ENCODE measurements at places on chromosomes 7 and 10.

DNA sequence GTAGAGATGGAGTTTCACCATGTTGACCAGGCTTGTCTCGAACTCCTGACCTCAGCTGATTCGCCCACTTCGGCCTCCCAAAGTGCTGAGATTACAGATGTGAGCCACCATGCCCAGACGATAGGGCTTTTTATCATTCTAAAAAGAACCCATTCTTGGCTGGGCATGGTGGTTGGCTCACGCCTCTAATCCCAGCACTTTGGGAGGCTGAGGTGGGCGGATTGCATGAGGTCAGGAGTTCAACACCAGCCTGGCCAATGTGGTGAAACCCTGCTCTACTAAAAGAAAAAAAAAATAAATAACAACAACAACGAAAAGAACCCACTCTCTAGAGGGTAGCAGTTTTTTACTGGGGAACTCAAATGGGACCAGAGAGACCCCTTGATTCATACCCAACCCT, 112.7 kb downstream of the PLXDC2 start:
- no peak for DNase-seq

GRCh38 chr10:119725517-119725827, 378 bp upstream of the INPP5F start:
- DNase-seq: no peak

GRCh38 chr10:77428691-77429395, 208.8 kb downstream of the KCNMA1 start:
- DNase-seq: no peak

- DNase-seq: no peak
Observed at GRCh38 chr10:99920901-99921300, 88.8 kb downstream of the DNMBP start.

DNA sequence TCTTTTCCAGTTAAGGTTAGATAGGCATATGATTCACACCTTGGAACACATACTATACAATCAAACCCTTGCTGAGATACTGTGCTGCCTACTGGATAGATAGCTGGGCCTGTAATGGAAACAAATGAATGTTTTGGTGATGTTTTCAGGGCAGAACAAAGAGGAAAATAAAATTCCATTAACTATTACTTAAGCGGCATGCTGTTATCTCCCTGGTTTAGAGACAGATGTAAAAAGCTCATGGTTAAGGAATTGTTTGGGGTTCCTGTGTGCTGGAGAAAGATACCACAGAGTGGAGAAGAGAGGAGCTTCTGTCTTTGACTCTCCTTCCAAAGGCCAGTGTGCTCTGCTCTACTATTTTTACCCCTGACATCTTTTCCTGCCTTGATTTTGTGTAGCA, 341.1 kb downstream of the PLXDC2 start:
- no peak for DNase-seq

DNA sequence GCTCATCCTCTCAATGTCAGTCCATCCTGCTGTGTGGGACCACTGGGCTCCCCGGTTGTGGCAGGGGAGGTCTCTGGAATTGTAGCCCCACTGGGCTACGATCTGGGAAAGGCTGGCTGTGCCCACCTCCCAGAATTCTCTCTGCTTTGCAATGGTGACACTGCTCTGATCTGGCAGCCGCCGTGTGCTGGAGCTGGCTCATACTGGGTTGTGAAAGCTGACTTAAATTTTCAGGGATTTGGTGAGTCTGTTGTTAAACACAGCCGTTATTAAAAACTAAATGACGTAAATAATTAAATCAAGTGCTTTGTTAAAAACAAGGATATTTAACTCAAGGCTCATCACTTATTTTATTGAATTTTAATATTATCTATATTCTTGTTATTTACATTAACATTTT, 160.0 kb downstream of the TAX1BP1 start:
- no peak for DNase-seq

DNA sequence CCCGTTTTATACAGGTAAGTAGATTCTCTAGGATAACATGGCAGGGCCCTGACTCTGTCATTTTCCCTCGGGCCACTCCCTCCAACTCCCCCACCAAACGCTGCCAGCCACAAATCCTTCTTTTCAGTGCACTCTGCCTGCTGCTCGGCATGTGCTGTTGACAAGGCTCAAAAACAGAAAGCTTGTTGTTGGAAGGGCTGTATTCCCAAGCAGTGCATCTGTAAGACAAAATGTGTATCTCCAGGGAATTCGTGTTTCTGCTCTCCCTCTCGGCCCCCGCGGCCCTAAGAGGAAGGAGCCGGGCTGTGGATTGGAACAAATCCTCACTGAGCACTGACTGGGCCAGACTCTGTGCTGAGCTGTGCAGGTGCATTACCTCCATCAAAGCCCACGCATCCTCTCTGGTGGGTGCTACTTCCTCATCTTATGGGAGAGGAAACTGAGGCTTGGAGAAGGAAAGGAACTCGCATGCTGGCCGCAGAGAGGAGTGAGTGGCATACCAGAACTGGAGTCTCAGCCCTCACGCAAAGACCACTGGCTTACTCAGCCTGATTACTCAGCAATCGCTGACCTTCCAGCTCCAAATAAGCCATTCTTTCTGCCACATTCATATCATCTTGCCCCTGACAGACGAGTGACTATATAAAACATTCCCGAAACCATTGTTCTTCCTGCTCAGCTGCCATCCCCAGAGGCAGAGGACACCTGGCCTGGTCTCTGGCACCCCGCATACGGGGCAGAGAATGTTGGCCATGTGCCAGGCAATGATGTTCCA, 33.5 kb upstream of the ENO4 start:
- no peak for DNase-seq

DNA sequence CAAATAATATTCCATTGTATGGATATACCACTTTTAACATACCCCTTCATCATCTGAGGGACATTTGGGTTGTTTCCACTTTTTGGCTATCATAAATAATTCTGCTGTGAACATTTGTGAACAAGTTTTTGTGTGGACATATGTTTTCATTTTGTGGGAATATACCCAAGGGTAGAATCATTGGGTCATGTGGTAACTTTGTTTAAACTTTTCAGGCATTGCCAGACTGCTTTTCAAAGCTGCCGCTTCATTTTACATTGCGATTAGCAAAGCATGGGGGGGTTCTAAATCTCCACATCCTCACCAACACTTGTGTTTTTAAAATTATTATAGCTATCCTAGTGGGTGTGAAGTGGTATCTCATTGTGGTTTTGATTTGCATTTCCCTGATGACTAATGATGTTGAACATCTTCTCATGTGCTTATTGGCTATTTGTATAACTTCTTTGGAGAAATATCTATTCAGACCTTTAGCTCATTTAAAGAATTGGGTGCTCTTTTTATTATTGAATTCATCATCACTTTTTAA, 8.4 kb upstream of the HHEX start:
- no peak for DNase-seq

- DNase-seq: no peak
Observed at GRCh38 chr10:20281579-20281978, 465.3 kb downstream of the PLXDC2 start.

- no peak for DNase-seq
Observed at GRCh38 chr7:158161194-158161593, 426.4 kb downstream of the PTPRN2 start.

GRCh38 chr10:114306116-114306973, 67.3 kb downstream of the VWA2 start:
- no peak for DNase-seq

All from stimulated activated naive CD8-positive, alpha-beta T cell treated with anti-CD3 and anti-CD28 coated beads, Interleukin-15, amount 100 ng/mL, for 72 hours (primary cell).